ENCODE measurements at places on chromosomes 4 and X.

DNA sequence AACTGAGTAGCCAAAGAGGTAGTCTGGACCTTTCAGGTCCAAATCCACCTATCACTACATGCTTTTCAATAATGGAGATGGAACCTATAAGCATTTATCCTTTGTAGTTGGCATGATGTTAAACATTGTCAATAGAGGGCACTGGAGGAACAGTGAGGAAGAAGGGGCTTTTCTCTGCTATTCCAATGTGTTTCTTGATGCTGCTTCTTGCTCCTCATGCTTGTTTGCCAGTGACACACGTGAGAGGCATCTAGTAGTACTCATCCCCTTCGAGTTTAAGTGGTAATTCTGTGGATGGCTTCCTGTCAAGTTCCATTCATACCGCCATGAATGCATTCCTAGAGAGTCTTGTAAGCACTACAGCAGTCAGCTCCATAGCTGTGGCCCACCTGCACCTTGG, 84.0 kb downstream of the NAA11 start:
- no peak for DNase-seq

DNA sequence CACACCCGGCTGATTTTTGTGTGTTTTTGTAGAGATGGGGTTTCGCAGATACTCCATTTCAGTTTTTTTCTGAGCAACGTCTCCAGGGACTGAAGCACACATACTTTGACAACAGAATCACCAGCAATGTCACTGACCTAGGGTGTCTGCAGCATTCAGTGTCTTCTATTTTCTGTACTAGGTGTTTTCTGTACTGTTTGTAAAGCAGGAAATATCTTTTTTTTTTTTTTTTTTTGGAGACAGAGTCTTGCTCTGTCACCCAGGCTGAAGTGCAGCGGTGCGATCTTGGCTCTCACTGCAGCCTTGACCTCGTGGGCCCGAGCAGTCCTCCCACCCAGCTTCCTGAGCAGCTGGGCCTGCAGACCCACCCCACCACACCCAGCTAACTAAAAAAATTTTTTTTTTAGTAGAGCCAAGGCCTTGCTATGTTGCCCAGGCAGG, 8.9 kb downstream of the ADD1 start:
- DNase-seq = no peak

DNA sequence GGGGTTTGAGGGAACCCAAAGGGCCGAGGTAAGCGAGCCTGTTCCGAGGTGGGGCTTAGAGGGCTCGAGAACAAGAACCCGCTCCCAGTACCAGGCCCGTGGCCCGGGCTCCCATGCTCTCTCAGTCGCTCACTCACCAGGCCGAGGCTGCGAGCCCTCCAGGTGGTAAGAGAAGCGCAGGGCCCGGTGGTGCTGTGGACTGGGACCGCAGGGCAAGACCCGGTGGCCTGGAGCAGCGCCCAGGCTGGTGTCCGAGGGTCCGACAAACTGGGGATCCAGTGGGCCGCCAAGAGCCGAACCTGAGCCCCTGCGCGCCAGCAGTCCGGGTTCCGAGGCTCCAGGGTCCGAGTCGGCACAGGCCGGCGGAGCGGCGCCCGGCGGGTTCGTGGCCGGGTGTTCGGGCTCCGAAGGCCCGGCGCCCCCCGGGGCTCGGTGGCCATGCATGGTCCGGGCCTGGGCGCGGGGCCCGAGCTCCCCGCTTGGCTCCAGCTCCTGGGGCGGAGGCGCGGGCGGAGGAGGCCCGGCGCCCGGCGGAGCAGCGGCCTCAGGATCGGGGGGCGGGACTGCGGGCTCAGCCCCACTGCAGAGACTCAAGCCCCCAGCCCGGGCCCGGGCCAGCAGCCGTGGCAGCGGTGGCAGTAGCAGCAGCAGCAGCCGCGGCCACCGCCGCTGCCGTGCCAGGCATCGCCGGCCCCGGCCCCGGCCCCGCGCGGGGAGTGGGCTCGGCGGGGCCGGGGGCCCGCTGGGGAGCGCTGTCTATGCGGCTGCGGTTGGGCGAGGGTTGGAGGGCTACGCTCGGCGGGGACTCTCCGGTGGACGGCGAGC, 833 bp downstream of the FGD1 start:
- no peak for DNase-seq

- DNase-seq = no peak
These were observed 767 bp downstream of the PAQR3 start for GRCh38 chr4:78938474-78938867.

GRCh38 chr4:107691378-107691777, 28.7 kb downstream of the PAPSS1 start:
- no peak for DNase-seq

DNA sequence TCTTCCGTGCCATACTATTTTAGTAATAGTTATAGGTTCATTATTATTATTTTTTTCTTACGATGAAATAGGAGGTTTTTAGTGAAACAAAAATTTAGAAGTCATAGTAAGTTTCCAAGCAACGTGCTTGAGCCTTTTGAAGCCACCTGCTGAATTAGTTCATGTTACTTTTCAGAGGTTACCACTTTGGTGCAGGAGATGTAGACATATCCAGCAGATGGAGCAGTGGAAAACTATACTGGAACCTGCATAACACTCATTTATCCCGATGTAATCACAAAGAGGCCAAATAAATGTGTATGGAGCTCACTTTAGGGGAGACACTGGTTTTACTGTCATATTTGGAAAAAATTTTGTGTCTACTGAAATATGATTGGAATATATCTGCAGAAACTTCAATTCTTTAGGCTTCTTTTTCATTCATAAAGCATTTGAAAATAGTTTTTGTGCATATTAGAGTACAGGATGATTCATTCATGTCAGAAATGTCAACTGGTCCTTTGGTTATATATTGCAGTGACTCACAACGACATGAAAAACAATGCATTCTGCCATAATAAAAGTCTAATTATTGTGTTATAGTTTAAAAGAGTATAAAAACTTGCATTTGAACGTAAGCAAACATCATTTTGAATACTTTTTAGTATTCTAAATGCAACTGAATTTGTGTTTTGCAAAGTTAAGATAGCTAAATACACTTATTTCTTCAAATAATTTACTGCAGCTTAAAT, 2182.9 kb upstream of the TENM3 start:
- no peak for DNase-seq

- no peak for DNase-seq
These were observed 427.4 kb upstream of the DIPK2B start for GRCh38 chrX:45628041-45628440.

- DNase-seq = peak; percentile 62
These were observed 151.5 kb downstream of the CORIN start for GRCh38 chr4:47686294-47686872.

DNA sequence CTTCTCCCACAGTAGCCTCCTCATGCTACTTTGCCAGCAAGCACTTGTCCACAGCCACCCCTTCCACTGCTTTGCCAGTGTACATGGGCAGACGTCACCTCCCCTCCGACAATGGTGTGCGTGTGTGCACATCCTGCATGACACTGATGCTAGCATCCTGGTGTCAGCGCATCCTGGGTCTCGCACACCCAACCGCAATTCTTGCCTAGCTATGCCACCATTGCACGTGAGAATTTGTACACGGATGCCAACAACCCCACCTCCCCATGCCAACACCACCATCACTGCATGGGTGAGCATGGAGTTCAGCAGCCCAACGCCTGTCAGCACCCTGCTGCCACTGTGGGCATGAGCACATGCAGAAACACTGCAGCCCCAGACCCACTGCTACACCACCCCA, 550.0 kb downstream of the STPG2 start:
- no peak for DNase-seq

GRCh38 chrX:146224442-146224841, 406.8 kb downstream of the SLITRK2 start:
- no peak for DNase-seq

DNA sequence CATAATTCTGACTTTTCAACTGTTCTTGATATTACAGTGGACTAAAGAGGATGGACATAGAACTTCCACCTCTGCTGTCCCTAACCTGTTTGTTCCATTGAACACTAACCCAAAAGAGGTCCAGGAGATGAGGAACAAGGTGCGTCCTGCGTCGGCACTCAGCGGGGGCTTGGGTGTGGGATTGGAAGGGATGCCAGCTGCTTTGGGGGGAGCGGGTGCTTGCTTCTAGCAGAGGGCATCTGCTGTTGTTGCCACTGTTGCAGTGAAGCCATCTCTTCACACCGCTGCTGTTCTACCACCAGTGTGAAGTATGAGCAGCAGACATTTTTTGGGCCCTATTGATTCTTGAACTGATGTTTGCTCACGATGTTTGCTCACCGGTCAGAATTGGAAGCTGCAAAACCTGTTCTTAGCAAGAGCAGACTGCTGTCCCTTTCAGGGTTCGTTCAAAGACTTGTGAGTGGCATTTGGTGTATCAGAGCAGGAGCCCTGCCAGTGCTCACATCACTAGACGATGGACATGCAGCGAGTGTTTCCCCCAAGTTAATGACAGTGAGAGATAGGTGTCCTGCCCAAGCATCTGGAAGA, 55.4 kb downstream of the NOP14 start:
- DNase-seq = no peak

DNA sequence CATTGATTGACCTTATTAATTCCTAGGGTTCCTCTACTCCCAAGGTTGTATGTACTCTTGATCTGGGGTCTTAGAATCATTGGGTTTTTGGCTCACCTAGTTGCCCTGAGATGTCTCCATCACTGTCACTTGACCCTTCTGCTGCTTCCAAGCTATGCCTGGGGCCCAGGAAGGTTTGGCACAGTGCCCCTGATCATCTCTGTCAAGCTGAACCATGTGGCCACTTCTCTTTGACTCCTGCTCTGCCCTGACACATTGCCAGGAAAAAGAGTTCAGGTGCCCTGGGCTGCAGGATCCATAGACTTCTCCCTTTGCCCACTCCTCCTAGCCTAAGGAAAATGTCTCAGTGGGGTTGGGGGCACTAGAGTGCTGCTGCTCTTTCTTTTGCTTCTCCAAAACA, 3.9 kb upstream of the CHST7 start:
- DNase-seq = no peak

- no peak for DNase-seq
These were observed 1512.5 kb downstream of the STIM2 start for GRCh38 chr4:28373191-28373590.

- no peak for DNase-seq
These were observed 71.9 kb downstream of the KDM6A start for GRCh38 chrX:44944894-44945293.

DNA sequence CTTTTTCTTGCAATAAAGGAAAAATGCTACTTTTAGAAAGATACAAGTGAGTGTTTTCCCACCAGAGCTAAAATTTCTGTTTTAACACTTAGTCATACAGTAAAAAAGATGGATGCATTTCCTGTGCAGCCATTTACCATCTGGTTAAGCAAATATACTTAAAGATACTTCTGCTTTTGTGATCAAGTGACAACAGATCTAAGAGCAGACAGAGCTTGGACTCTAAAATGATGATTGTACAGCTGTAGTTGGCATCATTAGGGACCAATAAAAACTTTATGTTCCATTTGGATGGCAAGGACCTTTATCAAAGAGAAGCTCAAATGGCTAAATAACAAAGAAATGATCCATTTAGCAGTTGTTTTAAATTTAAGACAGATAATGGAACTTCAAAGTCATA, 270.8 kb downstream of the FSTL5 start:
- no peak for DNase-seq

GRCh38 chr4:113397114-113397701, 347.8 kb downstream of the ANK2 start:
- no peak for DNase-seq

- DNase-seq = no peak
These were observed 175.1 kb downstream of the AR start for GRCh38 chrX:67718926-67719325.

- DNase-seq = no peak
These were observed 4.2 kb downstream of the PAK3 start for GRCh38 chrX:111100191-111100590.

DNA sequence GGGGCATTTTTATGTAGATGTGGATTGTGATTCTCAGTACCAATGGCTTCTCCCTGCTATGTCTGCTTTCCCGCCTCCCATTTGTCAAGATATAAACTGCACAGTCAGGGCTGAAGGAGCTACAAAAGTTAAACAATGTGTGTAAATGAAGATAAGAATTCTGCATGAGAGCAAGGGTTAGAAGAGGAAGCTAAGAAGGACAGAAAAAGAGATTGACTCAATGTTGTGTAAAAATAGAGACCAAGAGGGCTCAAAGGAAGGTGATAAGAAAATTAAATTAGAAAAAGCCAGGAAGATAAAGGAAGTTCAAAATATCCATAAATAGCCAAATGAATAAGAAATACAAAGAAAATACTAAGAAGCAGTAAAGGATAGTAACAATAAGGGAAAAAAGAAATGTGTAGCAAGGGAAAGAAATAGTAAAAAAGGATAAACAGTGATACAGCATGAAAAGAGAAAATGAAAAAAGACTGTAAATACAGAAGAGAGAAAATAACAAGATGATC, 82.5 kb downstream of the AMELX start:
- no peak for DNase-seq

- no peak for DNase-seq
These were observed 1224.3 kb upstream of the TENM3 start for GRCh38 chr4:181018913-181019312.

- DNase-seq = no peak
These were observed 46.3 kb downstream of the SPANXD start for GRCh38 chrX:141652286-141652685.

DNA sequence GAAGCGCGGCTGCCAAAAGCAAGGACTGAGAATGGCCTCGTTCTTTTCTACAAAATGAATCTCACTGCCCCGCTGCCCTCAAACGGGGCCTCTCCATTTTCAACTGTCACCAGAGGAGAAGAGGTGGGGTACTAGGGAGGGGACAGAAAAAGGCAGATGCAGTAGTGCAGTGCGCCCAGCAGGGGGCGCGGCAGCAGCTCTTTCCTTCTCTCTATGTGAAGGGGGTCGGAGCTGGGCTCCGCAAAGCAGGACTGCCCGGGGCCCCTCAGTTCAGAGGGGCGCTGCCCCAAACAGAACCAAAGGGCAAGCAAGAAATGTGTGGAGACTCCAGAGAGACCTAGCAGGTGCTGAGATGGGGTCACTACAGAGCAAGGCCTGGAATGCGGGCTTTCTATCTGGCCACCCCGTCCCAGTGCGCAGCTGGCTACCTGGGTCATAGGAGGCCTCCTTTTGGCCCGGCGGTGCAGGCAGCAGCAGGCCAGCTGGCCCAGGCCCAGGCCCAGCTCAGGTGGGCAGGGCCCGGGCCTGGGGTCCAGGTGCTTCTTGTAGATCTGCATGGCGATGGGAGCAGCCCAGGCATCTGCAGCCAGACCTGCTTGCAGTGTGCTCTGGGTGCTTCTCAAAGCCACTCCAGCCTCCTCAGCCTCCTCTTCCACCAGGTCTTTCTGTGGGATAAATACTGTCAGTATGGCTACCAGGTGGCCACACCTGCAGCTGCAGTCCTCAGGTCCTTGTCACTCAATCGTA, 5.9 kb downstream of the IRAK1 start:
- no peak for DNase-seq

GRCh38 chr4:73984736-73985527, 3.1 kb downstream of the PPBP start:
- DNase-seq = no peak

GRCh38 chr4:89469930-89470375, 162.4 kb upstream of the GPRIN3 start:
- DNase-seq = no peak

- DNase-seq = no peak
These were observed 2.1 kb downstream of the UCHL1 start for GRCh38 chr4:41258783-41259182.

GRCh38 chr4:127505203-127505602, 127.6 kb upstream of the INTU start:
- DNase-seq = no peak

Data from sciatic nerve (tissue), 2 donors.